ENCODE measurements at places on chromosomes 12 and 14.

DNA sequence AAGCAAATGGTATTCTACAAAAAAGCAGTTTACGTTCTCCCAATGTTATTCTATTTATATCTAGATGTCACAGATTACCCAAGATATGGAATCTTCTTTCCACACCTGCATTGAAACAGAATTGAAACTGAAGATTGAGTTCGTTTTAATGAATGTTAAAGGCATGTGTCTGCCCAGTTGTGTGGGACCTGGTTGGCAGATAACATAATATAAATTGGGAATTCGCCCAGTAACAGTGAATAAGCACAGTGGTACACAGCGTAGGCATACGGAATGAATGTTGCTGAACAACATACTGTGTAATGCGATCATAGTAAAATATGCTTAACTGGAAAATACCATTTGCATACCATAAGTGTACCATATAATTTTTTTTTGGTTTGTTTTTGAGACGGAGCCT is 4.3 kb downstream of the KHNYN start:
- DNase-seq, result no peak

DNA sequence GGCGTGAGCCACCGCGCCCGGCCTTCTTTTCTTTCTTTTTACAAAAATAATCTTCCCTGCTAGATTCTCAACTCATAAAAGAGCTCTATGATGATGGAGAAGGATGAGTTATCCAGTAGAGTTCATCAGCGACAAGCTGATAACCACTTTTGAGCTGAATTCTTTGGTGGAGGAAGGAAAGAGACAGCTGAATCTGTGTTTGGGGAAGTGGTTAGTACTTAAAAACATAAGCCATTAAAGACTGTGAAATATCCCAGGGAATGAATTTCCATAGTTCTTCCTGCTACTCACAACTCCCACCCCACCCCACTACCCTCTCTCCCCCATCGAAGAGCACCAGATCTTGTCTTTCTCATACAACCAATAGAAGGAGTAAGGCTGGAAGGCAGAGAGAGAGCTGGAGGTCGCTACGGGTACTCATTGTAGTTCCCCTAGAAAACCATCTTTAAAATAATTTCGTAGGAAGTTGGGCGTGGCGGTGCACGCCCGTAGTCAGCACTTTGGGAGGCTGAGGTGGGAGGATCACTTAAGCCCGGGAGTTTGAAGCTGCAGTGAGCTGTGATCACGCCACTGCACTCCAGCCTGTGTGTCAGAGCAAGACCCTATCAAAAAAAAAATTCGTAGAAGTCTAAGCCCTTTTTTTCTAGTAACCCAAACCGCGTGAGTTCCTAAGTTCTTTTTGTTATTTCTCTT is 647 bp upstream of the ESPL1 start:
- DNase-seq, result no peak

GRCh38 chr12:71276541-71276940 is 118.7 kb upstream of the TSPAN8 start:
- no peak for DNase-seq

DNA sequence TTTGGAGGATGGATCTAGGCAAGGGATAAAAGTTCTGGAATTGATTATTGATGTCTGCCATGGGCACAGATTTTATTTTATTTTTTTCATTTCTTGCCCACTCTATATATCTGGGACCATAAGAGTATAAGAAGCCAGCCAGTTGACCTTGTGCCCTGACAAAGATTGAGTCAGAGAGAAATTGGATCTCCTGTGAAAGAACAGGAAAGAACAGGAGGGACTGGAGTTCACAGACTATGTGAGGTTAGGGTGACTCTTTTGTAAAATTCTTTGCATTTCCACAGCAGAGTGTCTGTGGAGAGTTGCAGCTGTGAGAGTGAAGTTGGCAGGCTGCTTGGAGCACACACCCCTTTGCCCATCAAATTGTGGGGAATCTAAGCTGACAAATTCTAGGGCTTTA is 358.4 kb upstream of the TBX3 start:
- DNase-seq, result no peak

DNA sequence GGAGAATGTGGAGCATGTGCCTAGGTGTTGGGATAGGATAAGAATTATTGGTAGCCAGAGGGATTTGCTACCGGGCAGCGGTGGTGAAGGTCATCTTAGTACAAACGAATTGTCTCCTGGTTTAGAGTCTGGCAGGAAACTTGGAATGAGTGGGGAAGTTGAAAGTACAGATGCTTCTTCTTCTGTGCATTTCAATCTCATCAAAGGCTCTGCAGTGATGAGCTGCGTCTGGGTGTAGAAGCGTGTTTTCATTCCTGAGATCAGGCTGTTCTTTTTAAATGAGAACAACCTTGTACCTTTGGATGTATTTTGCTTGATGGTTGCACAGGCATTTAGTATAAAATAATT is 2.1 kb downstream of the WNK1 start:
- DNase-seq, result no peak

- no peak for DNase-seq
Measured at GRCh38 chr12:62106547-62107185, 153.5 kb upstream of the USP15 start.

GRCh38 chr12:100798286-100799160 is 3.9 kb downstream of the ANO4 start:
- DNase-seq, result no peak

- DNase-seq, result no peak
Measured at GRCh38 chr14:68970736-68971135, 8.4 kb downstream of the ACTN1 start.

GRCh38 chr14:87805315-87805723 is 187.7 kb downstream of the GALC start:
- no peak for DNase-seq

DNA sequence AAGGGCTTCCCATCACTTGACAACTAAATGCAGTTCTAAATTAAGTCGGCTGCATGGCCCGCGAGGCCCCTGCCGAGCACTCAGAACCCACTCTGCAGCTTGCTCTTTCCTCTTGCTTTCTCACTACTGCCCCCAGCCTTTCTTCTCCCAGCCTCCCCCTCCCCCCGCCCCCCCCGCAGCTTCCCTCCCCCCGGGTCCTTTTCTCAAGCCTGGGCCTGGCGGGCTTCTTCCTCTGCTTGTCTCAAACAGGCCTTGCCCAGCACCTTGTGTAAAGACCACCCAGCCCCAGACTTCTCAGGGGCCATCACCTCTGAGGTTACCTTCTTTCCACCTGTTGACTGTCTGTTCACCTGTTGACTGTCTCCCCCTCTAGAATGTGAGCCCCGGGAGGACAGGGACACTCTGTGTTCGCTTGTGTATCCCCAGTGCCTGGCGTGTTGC is 1.1 kb downstream of the CYP46A1 start:
- no peak for DNase-seq

GRCh38 chr14:61811882-61812346 is 49.7 kb downstream of the SNAPC1 start:
- no peak for DNase-seq

- no peak for DNase-seq
Measured at GRCh38 chr12:101616027-101616494, 21.3 kb downstream of the MYBPC1 start.

- no peak for DNase-seq
Measured at GRCh38 chr12:56628671-56629458, 1.3 kb downstream of the BAZ2A start.

DNA sequence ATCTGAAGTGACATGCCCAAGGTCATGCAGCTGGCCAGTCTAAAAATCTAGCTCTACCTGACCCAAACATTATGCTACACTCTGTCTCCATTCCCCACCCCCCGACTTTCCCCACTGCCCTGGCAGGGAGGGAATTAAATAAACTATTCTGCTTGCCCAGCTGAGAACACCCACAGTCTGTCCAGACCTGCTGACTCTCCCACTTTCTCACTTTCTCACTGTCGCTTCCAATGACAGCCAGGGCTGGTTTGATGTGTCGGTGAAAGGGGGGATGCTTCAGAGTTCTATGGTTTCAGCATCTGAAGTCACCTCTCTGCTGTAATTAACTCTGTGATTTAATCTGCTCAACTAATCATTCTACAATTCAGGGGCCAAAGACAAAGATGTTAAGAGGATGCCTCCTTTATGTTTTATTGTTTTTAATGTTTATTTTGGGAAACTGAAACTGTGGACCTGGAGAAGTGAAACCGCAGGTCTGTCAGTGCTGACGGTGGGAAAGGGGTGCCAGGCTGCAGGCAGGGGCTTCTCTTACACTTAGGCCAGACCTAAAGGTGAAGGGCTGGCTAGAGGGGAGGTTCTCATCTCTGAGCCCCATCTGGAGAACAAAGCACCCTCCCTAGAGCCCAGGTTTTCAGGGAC is 8.1 kb upstream of the MSI1 start:
- DNase-seq, result no peak

GRCh38 chr14:24430143-24430681 is 458 bp downstream of the KHNYN start:
- DNase-seq, result no peak

- no peak for DNase-seq
Measured at GRCh38 chr12:27193106-27193505, 51.0 kb upstream of the STK38L start.

GRCh38 chr14:93821051-93821450 is 32.8 kb upstream of the PRIMA1 start:
- no peak for DNase-seq

DNA sequence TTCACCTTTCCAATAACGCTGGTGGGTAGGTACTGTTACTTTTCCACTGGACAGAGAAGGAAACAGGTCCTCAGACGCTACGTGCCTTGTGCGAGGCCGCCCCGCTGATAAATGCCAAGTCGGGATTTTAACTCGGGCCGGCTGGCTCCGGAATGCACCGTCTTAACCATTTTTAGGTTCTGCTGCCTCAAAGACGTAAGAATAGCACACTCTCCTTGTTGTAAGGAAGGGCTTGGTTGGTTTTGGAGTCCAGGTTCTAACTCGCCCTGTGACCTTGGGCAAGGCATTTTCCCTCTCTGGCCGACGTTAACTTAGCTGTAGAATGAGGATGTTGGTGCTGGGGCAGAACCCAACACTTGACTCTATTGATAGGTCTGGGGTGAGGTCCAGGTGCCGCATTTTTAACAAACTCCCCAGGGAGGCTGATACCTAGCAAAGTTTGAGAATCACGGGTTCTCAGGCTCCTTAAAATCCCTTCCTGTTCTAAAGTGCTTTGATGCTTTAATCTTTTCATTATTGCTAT is 814 bp downstream of the ANKRD13A start:
- DNase-seq, result no peak

DNA sequence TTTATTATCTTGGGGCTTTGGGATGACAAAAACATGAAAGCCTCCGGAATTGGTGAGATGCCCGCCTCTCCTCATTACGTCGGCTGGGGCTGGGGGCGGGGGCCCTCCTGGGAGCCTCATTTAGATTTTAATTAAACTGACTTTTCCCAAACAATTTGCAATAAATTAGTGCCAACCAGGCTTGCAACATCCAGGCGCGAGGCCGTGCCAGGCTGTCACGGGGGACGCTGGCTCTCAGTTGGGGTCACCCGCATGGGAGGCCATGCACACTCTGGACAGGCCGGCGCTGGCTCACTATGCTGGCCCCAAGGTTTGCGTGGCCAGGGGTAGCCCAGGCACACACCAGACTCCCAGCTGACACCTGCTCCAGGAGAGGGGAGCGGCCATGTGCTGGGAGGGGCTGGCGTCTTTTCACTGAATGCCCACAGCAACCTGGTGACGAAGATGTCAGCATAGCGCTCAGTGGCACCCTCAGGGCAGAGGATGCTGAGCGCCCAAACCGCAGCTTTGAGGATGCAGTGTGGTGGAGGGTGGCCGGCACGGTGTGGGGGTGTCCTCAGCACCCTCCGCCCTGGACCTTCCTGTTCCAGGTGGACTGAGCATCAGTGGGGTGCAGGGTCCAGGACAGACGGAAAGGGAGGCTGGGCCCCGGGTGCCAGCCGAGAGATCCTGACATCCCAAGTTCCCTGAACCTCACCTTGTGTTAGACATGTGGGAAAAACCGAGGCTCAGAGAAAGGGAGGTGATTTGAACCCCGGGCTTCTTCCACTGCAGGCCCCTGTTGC is 190.8 kb upstream of the C14orf180 start:
- no peak for DNase-seq

DNA sequence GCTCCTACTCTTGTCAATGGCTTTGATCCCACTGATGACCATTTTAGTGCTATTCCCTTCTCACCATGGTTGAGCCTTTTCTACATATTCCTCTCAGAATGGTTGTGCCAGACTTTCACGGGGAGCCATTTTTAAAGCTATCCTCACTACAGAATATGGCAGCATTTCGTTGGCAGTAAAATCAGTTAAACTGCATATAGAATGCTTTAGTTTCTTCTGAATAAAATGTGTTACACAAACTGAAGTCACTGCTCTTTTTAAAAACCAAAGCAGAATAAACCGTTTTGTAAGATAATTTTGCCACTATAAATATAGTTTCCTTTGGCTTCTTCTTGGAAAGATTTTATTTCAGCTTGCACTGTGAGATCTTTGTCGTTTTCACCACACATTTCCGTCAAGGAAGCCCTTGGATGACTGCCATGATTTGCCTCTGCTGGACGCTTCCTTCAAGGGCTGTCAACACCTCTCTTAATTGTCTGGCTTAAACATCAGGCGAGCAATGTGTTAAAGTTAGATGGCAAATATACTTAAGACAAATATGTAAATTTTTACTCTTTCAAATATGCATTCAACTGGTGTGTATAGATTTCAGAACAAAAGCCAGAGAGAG is 624.2 kb downstream of the DIO2 start:
- DNase-seq, result no peak

DNA sequence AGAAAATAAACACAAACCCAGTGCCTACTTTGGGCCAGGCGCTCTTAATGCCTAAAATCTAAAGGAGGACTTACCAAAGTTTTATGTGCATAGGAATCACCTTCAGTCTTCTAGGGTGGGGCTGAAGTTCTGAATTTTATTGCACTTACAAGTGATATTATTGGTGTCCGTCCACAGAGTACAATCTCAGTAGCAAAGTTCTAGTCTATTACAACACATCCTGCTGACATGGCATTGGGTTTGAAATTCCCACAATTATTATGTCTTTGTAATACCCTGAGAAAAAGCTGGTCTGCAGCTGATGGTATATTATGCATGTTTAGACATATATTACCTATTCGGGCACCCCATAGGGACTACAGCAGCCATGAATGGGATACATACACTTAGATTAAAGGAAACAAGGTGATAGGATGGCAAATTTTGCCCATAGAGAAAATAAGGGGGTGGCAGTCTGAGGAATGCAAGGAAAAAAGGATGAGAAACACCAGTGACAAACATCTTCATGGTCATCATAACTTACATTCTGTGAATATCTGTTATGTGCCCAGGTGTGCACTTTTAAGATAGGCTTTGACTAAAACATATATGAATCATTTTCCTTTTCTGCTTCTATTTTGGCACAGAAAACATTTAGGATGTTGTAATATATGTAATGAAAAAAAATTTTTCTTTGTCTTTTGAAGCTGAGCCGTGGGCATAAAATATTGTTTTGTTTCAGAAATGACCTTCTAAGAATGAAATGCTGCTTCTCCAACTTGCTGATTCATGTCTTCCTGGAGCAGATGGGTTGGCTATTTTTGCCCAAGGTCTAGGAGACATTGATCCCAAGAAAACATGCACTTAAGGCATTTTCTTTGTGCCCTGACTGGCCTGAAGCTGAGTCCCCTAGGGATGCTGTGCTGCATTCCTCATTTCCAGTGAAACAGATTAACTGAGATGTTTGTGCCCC is 27.2 kb upstream of the ALG10 start:
- no peak for DNase-seq

GRCh38 chr12:10341892-10342509 is 34.3 kb downstream of the KLRD1 start:
- no peak for DNase-seq
